Esophagus muscularis mucosa (tissue), 4 donors: ENCODE measurements at places on chromosomes 13 and 19. TPM values are rescaled to one million over a fixed set of nuclear protein-coding genes. Genes with fewer than 3 reads are reported as not detected.

GRCh38 chr13:99913167-99913566, 58.4 kb downstream of the ZIC5 start:
- H3K36me3 ChIP-seq = no peaks in the 10 kb centered on the region
- no peak for DNase-seq
- no peaks in the 10 kb centered on the region for H3K27me3 ChIP-seq
- H3K27ac ChIP-seq = no peak overlapping the region

DNA sequence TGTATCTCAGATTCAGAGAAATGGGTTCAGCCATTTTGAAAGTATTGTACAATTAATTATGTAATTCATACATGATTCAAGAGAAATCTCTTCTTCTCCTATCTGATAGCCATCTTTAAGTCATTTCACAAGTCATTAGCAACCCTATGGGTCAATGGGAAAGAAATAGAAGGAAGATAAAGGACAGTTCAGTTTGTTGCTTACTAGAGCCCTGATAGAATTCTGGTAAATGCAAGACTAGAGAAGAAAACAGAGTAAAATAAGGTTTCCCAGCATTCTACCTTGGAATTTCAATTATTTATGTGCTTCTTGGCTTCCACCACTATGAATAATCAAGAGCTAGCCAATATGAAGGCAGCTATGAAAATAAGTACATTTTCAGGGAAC, 117.7 kb downstream of the LHFPL6 start:
- DNase-seq = no peak
- no peak overlapping the region for H3K4me3 ChIP-seq
- H3K36me3 ChIP-seq = no peaks in the 10 kb centered on the region
- no peaks in the 10 kb centered on the region for H3K4me1 ChIP-seq

ZIC2 gene
- not detected for total RNA-seq

- no peak for DNase-seq
- peak overlapping the region; percentile 68 for H3K4me3 ChIP-seq
- no peaks in the 10 kb centered on the region for H3K27me3 ChIP-seq
- peak overlapping the region; percentile 97 for H3K27ac ChIP-seq
Observed at GRCh38 chr19:54462047-54462654, 1.4 kb downstream of the LENG9 start.

- H3K36me3 ChIP-seq = no peaks in the 10 kb centered on the region
- no peak overlapping the region for H3K27ac ChIP-seq
- H3K4me1 ChIP-seq = peaks cover 31% of the 10 kb centered on the region
- no peak overlapping the region for H3K4me3 ChIP-seq
- no peak for DNase-seq
- H3K27me3 ChIP-seq = no peaks in the 10 kb centered on the region
Observed at GRCh38 chr19:6533000-6533328, 2.1 kb downstream of the TNFSF9 start.

TBXA2R gene
- 10.0 TPM for total RNA-seq

DNA sequence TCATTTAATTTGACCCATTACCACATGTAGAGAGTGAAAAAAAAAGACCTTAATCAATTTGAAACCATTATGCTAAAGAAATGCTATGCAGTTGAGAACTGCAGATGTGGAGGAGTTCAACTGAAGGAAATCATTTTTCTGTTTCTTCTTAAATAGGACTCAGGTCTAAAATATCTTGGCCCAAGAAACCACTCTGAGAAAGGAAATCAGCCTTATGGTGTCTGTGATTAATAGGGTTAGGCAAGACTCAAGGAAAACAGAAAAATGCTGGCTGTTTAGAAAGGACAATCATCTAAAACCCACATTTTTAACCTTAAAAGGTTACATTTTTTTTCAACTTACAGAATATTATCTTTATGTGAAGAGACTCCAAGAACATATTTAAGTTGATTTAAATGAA, 1.9 kb upstream of the SLITRK1 start:
- H3K27me3 ChIP-seq = no peaks in the 10 kb centered on the region
- DNase-seq = no peak
- no peaks in the 10 kb centered on the region for H3K4me1 ChIP-seq
- H3K4me3 ChIP-seq = no peak overlapping the region
- H3K36me3 ChIP-seq = no peaks in the 10 kb centered on the region
- no peak overlapping the region for H3K27ac ChIP-seq

LIN7B gene
- 14.0 TPM for total RNA-seq

GRCh38 chr19:31517224-31518180, 168.3 kb upstream of the TSHZ3 start:
- H3K27ac ChIP-seq = no peak overlapping the region
- no peaks in the 10 kb centered on the region for H3K36me3 ChIP-seq
- no peaks in the 10 kb centered on the region for H3K4me1 ChIP-seq
- DNase-seq = peak; percentile 60

DNA sequence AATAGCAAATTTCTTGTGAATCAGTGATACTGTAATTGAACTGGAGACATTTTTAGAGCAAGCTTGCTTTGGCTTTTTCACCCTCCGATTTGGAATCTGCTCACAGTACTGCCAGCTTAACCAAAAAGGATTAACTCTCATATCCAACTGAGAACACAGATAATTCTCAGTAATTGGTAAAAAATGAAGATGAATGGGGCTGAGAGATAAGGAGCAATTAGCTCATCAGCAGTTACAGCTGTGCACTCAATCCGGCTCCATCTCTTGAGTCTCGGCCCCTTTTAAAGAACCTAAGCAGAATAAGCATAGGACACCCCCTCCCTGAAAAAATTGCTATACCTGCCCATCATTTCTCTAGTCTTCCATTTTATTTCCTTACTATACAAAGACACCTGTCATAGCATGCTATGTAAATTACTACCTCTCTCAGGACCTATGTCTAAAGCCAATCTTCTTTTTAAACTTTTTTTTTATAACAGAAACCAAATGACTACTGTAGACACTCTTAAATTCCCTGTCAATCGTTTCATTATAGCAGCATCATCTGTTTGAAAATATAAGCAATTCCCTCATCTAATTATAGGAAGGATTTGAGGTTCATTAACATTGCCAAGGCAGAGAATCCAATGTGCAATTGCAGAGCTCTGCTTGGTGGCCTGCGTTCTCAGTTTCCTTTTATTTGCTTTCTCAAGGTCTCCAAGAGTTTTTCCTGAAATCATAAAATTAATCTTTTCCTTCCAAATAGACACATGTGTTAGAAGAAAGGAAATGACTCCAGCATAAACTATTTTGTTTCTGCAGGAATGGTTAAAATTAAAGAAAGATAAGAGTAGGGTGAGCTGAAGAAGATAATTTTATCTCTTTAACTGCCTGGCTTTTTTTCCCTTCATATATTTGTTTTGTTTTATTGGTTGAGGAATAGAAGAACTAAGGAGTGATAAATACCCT, 242.1 kb downstream of the DACH1 start:
- no peak overlapping the region for H3K27ac ChIP-seq
- H3K27me3 ChIP-seq = no peaks in the 10 kb centered on the region
- H3K36me3 ChIP-seq = no peaks in the 10 kb centered on the region
- no peak overlapping the region for H3K4me3 ChIP-seq
- DNase-seq = no peak

DNA sequence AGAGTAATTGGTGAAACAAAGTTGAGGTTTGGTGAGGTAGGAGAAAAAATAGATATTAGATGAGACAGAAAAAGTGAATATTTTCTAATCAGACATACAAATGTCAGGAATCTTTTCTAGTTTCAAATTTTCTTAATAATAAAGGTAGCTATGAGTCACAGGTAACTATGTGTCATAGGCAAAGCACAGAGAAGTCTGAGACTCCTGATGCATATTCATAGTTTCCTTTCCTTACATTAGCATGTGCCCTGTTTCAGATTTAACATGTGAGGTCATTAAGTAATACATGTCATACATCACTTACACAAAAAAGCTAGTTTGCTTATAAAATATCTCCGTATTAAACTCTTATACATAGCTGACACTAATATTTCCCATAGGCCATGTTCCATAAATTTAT, 1141.3 kb upstream of the PCDH20 start:
- H3K4me1 ChIP-seq = no peaks in the 10 kb centered on the region
- H3K36me3 ChIP-seq = no peaks in the 10 kb centered on the region
- no peaks in the 10 kb centered on the region for H3K27me3 ChIP-seq
- no peak for DNase-seq

GRCh38 chr13:85618521-85618920, 180.7 kb downstream of the SLITRK6 start:
- H3K4me1 ChIP-seq = no peaks in the 10 kb centered on the region
- no peak for DNase-seq
- H3K27me3 ChIP-seq = no peaks in the 10 kb centered on the region
- H3K27ac ChIP-seq = no peak overlapping the region
- H3K36me3 ChIP-seq = no peaks in the 10 kb centered on the region
- H3K4me3 ChIP-seq = no peak overlapping the region

FBN3 gene
- not detected for total RNA-seq

DNA sequence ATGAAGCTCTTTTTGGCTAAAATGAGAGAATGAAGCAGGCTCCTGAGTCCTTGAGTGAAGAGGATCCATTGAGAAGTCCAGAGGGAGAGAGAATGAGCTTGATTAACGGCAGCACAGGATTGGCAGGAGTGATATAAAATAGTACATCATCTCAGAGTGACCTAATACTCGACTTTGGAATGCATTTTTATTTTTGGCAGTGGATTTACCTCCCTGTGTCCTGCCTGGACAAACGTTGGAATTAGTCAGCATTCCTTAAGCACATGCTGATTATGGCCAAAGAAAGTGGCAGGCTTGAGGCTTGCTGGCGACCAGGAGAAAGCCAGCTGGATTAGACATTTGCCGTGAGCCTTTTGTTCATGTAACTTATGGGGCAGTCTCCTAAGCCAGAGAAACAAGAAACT, 22.9 kb downstream of the LRCH1 start:
- no peak overlapping the region for H3K4me3 ChIP-seq
- DNase-seq = no peak
- no peaks in the 10 kb centered on the region for H3K27me3 ChIP-seq
- H3K4me1 ChIP-seq = peaks cover 84% of the 10 kb centered on the region
- H3K27ac ChIP-seq = peak overlapping the region; percentile 60

DNA sequence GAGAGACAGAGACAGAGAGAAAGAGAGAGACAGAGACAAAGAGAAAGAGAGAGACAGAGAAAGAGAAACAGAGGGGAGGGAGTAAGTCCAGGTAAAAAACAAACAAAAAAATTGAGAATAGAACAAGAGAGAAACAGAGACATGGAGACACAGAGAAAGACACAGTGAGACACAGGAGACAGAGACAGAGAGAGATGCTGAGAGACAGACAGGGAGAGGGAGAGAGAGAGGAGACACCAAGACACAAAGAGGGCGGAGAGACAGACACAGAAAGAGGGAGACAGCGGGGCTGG, 5.8 kb upstream of the PROZ start:
- H3K4me3 ChIP-seq = peak overlapping the region; percentile 50
- peaks cover 23% of the 10 kb centered on the region for H3K4me1 ChIP-seq
- H3K36me3 ChIP-seq = no peaks in the 10 kb centered on the region
- DNase-seq = no peak

DNA sequence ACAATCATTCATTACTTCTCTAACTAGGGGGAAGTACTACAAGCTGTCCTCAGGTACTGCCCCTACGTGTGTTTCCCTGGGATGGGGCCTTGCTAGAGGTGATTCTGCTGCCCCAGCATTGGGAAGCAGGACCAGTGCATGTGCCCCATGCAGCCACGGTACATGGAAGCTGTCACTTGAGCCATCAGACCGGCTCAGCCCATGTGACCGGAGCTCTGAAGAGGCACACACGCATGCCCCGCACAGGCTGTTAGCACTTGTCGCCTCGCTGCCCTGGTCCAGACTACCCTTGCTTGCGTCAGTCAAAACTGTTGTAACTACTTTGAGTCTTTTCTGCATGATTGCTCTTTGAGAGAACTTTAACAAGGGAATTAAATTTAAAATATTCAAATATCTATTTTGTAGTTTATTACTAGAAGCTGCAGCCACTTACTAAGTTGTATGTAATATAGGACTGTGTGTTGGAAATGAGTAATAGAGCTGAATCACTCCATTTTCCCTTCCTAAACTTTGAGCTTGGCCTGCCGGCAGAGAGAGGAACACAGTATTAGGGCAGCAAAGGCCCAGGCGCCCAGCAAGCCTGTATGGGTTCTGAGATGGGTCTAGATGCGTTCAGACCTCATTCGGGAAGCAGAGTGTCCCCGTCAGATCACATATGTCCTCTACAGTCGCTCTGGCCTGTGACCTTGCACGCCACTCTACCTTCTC, 42.2 kb downstream of the DHRS12 start:
- no peak overlapping the region for H3K4me3 ChIP-seq
- H3K27me3 ChIP-seq = no peaks in the 10 kb centered on the region
- no peak for DNase-seq
- H3K4me1 ChIP-seq = peaks cover 13% of the 10 kb centered on the region
- peaks cover 28% of the 10 kb centered on the region for H3K36me3 ChIP-seq
- H3K27ac ChIP-seq = no peak overlapping the region

GRCh38 chr13:46077265-46077664, 24.7 kb upstream of the ZC3H13 start:
- no peak overlapping the region for H3K4me3 ChIP-seq
- H3K36me3 ChIP-seq = no peaks in the 10 kb centered on the region
- no peak overlapping the region for H3K27ac ChIP-seq
- H3K27me3 ChIP-seq = no peaks in the 10 kb centered on the region

PRR22 gene
- 1.2 TPM for total RNA-seq

TIMM50 gene
- total RNA-seq = 58.0 TPM

GRCh38 chr19:15042003-15042402, 7.3 kb upstream of the CASP14 start:
- no peak for DNase-seq
- no peak overlapping the region for H3K27ac ChIP-seq
- H3K4me3 ChIP-seq = no peak overlapping the region
- H3K4me1 ChIP-seq = no peaks in the 10 kb centered on the region
